ENCODE measurements at places on chromosomes 7 and 10.
A peak's percentile ranks its signal among the peaks of the same experiment; 100 is the strongest.

DNA sequence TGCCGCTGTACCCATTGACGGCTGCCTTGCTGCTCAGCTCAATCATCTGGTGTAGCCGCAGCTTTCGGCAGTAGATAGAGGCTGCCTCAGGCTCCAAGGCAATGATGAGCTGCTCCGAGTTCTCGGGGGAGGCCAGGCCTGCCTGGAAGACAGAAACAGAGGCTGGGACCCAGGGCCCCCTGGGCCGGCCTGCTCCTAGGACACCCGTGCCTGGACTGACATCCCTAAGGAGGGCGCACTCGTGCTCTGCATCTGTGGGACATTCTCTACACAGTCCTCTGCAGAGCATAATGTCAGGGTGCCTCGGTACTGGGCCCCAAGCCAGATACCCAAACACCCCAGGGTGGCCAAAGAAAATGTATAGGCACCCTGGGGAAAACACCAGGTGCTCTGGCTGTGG, 58.5 kb downstream of the HSPA12A start:
- DNase-seq = no peak

GRCh38 chr10:51188008-51188407, 113.7 kb downstream of the PRKG1 start:
- no peak for DNase-seq

- DNase-seq = no peak
These were observed 40.1 kb downstream of the CSTF2T start for GRCh38 chr10:51659344-51659743.

- DNase-seq = no peak
These were observed 337.2 kb upstream of the CELF2 start for GRCh38 chr10:10680496-10680895.

DNA sequence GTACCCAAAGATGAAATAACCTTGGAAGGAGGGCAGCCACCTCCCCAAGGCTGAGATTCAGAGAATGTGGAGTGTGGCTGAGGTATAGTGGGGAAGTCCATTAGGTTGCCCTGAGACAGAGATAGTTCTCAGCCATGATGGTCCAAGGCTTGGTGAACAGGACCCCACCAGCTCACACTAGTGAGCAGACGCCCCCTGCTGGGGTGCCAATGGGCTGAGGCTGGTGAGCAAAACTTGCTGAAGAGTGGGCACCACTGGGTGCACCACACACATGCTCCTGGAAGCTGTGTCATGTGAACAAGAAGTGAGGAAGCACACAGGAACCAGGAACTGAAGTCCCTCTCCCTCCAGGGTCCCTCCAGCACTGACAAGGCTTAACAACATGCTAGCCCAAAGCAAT, 8.9 kb downstream of the FBXL13 start:
- DNase-seq = peak; percentile 80

GRCh38 chr7:46397591-46397990, 476.5 kb upstream of the IGFBP3 start:
- no peak for DNase-seq

DNA sequence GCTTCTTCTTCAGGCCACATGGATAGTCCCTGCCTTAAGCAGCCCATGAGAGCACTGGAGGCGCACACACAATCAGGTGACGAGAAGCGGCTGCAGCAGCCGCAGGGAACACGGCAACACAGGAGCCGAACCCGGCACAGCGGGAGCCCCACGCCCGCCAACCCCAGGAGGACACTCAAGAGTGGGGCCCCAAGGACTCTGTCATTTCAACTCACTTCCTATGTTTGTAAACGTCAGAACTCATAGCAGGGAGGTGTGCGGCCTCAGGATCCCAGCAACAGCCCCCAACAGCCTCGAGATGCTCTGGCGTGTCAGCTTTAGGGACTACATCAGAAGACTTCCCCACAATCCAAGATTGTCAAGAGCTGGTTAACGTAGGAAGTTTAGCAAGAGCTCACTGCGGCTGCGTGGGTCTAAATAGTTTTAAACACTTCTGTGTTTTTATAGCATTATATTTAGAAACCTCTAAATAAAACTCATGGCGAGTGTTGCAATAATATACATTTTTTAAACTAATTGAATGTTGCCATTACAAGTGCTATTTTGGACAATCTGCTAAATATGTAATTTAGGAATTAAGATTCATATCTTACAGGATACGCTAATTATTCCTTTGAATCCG, 123.4 kb downstream of the MAD1L1 start:
- DNase-seq = no peak

- no peak for DNase-seq
These were observed 347.7 kb downstream of the POM121L12 start for GRCh38 chr7:53383131-53383530.

- DNase-seq = no peak
These were observed 308.0 kb downstream of the EXOC4 start for GRCh38 chr7:133560900-133561299.

GRCh38 chr7:44311561-44312495, 13.6 kb downstream of the CAMK2B start:
- DNase-seq = peak; percentile 34

GRCh38 chr10:30166929-30167328, 107.5 kb upstream of the JCAD start:
- no peak for DNase-seq

All from activated CD8-positive, alpha-beta memory T cell treated with anti-CD3 and anti-CD28 coated beads, Interleukin-2, amount 50 U/mL, for 48 hours (primary cell).